Effector memory CD4-positive, alpha-beta T cell (primary cell): ENCODE measurements at places on chromosomes 7 and 10.
A peak's percentile ranks its signal among the peaks of the same experiment; 100 is the strongest.

GRCh38 chr7:107816011-107816566, 13.1 kb upstream of the SLC26A3 start:
- no peak for DNase-seq

DNA sequence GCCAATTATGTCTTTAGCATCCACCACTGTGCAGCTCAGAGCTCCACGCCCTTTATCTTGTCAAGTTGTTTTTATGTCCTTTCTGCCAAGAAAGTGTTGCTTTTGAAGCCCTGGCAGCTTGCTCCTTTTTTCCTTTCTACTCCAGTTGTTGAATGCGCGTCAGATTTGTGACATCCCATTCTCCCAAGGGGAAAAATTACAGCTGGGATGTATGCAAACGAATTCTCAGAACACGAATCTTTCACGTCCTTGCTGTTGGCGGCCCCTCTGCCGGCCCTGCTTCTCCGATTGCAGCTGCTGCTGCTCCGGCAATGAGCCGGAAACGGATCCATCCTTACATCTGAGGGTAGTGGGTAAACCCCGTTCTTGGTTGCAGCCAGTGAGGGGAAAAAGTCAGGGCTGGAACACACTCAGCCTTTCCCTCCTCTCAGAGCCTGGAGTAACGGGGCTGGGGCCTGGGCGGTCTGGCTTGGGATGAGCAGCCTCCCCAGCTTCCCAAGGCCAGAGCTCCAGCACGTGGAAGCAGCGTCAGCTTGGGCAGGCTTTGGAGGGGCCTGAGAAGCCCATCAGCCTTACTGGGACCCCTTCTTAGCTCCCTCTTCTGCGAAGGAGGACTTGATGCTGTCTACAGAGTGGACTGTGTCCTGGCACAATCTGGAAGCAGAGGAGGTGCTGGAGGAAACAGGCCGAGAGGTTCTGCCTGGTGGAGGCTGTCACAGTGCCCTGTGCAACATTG, 79.0 kb upstream of the CHST15 start:
- no peak for DNase-seq

DNA sequence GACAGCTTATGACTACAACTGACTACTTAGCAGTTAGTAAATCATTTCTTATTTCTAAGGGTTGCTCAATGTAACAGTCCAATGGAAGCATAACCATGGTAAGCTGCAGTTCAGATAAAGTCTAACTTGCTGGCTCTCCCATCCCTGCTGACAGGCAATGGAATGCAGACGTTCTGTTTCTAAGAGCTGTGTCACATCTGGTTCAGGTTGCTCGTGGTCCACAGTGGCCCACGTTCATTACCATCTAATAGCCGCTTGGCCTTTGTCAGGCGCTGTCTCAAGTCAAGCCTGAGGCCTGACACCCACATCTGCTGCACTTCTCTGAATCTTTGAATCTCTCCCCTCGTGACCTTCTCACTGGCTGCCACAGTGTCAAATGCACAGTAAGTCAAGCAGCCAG, 240.8 kb downstream of the FGFR2 start:
- no peak for DNase-seq

GRCh38 chr10:103244666-103245271, 918 bp upstream of the RPEL1 start:
- peak; percentile 45 for DNase-seq

DNA sequence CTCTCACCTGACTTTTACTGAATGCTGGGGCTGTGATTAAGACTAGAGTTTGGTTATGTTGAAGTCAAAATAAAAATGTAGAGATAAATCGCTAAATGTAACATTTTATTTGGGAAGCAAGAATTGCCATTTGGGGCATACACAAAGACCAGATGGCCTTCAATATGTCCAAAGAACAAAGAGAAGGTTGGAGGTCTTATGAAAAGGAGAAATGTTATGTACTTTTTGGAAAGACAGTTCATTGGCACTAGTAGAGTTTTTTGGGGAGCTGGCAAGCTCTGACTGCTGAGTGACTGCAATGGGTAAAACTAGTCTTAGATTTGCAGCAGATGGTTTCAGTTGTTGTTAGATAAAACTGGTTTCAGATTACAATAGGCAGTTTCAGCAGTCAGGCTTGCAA, 35.6 kb upstream of the GALNT17 start:
- DNase-seq, result no peak

- no peak for DNase-seq
Observed at GRCh38 chr7:44274623-44274975, 50.8 kb downstream of the CAMK2B start.
